ENCODE measurements at places on chromosomes 11 and 22.
A peak's percentile ranks its signal among the peaks of the same experiment; 100 is the strongest.

DNA sequence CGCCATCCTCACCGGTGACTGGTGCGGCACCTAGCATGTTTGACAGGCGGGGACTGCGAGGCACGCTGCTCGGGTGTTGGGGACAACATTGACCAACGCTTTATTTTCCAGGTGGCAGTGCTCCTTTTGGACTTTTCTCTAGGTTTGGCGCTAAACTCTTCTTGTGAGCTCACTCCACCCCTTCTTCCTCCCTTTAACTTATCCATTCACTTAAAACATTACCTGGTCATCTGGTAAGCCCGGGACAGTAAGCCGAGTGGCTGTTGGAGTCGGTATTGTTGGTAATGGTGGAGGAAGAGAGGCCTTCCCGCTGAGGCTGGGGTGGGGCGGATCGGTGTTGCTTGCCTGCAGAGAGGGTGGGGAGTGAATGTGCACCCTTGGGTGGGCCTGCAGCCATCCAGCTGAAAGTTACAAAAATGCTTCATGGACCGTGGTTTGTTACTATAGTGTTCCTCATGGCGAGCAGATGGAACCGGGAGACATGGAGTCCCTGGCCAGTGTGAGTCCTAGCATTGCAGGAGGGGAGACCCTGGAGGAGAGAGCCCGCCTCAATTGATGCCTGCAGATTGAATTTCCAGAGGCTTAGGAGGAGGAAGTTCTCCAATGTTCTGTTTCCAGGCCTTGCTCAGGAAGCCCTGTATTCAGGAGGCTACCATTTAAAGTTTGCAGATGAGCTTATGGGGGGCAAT is 1.1 kb downstream of the NEAT1 start:
- DNase-seq: peak; percentile 33

DNA sequence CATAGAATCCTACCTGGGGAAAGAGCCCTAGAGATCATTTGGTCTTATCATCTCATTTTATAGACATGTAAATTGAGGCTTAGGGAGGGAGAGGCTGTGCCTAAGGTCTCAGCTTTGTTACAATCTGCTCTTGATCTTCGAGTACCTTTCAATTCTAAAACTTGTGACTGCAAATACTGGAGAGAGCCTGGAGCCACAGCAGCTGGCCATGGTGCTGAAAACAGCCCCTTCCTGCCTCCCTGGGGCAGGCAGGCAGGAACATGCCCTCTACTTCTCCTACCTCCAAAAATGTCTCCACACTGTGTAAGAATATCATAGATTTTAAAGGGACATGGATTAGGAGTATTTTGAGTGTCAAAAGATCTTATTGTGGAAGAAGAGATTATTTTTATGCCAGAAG is 52.2 kb downstream of the C22orf42 start:
- DNase-seq: peak; percentile 16

DNA sequence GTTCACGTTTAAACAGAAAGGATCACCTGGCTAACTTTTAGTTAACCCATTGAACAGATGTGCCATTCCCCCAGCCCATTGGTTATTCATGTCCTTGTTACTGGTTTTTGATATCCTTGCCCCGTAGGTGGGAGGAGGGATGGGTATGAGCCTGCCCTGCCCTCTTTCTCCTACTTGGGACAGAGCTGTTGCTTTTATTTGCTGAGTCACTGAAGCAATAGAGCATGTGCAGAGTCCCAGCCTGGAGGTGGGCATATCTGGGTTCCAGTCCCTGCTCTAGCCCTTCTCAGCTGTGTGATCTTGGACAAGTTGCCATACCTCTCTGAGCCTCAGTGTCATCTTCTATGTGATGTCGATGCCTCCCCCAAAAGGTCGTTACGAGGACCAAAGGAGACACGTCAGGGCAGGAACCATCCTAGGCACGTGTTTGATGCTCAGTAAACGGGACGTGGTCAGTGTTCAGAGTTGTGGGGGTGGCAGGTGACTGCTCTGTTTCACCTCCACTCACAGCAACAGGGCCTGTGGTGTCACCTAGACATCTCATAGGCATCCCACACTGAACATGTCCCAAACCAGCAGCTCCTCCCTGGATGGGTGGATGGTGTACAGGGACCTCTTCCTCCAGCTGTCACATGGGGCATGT is 61.0 kb downstream of the BMAL1 start:
- DNase-seq: no peak

DNA sequence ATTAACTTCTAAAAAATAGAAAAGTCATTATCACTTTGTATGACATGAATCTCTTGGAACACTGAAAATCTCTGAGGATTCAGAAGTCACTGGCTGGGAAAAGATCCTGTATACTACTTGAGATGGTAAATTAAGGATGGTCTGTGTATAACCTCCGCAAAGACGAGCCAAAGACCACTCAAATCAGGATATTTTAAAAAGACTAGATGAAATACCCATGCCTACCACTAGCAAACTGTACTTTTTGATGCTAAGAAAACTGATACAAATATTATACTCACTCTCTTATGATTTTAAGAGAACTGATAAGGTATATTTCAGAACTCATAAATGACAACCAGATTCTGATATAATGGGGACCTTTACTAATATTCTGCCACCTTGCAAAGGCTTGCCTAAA is 78.6 kb upstream of the APOA1 start:
- no peak for DNase-seq

DNA sequence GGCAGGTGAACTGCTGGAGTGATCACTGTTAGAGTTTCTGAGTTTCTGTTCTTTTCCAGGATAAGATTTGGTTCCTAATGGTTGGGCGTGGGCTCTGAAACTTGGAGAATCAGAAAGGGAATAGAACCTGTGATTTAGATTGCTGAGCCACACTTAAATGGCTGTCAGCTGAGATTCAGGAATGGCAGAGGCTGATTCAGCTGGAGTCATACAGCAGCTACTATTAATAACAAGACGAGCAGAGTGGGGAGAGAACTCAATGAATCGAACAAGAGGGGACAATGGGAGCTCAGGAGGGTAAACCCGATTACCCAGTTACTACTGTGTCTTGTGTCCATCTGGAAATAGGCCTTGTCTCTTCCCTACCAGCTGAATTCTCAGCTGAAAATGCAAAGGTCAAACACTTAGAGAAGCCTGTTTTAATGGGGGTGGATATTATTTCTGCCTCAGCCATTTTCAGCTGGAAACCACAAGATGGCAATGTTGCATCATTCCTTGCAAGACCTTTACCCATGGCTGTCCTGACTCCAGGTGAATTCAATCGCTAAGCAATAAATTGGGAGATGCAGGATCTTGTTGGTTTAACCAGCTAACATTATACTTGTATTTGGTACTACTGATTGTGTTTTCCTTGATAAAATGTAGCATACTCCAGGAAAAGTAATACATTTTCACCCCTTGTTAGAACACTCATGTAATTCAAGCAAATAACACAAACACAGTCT is 104.5 kb upstream of the RAG2 start:
- no peak for DNase-seq

GRCh38 chr22:20741634-20742581 is 32.0 kb upstream of the SERPIND1 start:
- DNase-seq: peak; percentile 25

GRCh38 chr11:65314501-65315203 is at the start of gene CDC42EP2:
Gene CDC42EP2 (plus strand): TSS chr11:65314866. CDS start chr11:65320899, 6,033 bp downstream.
- peak; percentile 77 for DNase-seq
